T-helper 2 cell treated with Interferon-gamma antibody and Interleukin-4, amounts not matched to agents 100 ng/mL and 5 ng/mL, for 36 hours (primary cell): ENCODE measurements at places on chromosomes 1 and 21. TPM values are rescaled to one million over a fixed set of nuclear protein-coding genes. Genes with fewer than 3 reads are reported as not detected.

The TNFAIP8L2 gene
- total RNA-seq = 27.7 and 28.5 TPM in 2 replicates

The RHBG gene
- total RNA-seq = not detected in 2 replicates

The PDE9A gene
- 10.4 and 12.6 TPM in 2 replicates for total RNA-seq

The HUNK gene
- total RNA-seq = not detected in 2 replicates

The LUZP1 gene
- 18.6 and 20.3 TPM in 2 replicates for total RNA-seq
